Memory B cell (primary cell): ENCODE measurements at places on chromosomes 11 and 22.
A peak's percentile ranks its signal among the peaks of the same experiment; 100 is the strongest.

DNA sequence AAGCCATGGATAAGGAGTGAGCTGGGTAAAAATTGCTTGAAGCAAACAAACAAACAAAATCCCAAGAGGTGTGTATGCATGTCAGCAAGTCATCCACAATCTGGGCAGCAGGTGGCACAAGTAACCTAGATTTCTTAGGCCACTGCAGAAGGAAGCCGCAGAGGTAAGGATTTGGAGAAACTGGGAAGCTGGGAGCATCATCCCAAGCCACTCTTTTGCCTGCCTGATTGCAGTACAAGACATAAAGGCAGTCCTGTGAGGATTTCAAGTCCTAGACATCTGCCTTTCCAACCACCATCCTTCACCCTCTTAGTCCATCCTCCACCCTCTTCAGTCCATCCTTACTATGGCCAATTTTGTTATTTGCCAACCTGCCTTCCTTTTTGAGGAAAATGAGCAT lies 67.2 kb upstream of the BMAL1 start:
- H3K4me3 ChIP-seq = no peak overlapping the region
- peaks cover 7% of the 10 kb centered on the region for H3K4me1 ChIP-seq
- DNase-seq = no peak
- H3K27me3 ChIP-seq = peaks cover 11% of the 10 kb centered on the region
- H3K36me3 ChIP-seq = no peaks in the 10 kb centered on the region

DNA sequence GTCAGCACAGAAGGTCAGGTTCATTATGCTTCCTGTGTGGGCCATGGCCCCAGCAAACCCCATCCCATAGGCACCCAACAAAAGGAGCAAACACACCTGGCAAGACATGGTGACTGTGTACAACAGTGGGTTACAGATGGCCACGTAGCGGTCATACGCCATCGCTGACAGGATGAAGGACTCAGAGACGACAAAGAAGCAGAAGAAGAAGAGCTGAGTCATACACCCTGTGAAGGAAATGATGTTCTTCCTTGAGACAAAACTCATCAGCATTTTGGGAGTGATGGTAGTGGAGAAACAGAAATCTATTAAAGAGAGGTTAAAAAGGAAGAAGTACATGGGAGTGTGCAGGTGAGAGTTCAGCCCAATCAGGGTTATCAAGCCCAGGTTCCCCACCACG lies 309 bp downstream of the OR8B12 start:
- H3K4me3 ChIP-seq = no peak overlapping the region
- DNase-seq = no peak
- H3K4me1 ChIP-seq = no peaks in the 10 kb centered on the region
- no peaks in the 10 kb centered on the region for H3K36me3 ChIP-seq

GRCh38 chr22:42603427-42603826 lies 11.3 kb downstream of the POLDIP3 start:
- H3K4me3 ChIP-seq = no peak overlapping the region
- peaks cover 8% of the 10 kb centered on the region for H3K4me1 ChIP-seq
- H3K27ac ChIP-seq = peak overlapping the region; percentile 38

- peaks cover 8% of the 10 kb centered on the region for H3K27me3 ChIP-seq
- no peak for DNase-seq
- H3K4me1 ChIP-seq = no peaks in the 10 kb centered on the region
- no peaks in the 10 kb centered on the region for H3K36me3 ChIP-seq
- H3K4me3 ChIP-seq = no peak overlapping the region
Observed at GRCh38 chr11:134459246-134460061, 47.4 kb upstream of the B3GAT1 start.

DNA sequence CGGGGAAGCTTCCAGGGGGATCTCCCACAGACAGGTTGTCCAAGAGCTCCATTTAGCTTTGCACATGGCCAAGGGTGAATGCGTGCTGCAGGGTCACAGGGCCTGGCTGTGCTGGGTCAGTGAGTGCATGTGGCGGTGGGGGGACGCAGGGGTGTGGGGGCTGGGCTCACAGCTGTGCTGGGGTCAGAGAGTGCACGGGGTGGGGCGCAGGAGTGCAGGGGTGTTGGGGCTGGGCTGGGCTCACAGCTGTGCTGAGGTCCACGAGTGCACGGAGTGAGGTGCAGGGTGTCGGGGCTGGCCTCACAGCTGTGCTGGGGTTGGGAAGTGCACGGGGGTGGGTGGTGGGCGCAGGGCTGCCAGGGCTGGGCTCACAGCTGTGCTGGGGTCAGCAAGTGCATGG lies 557.7 kb downstream of the BRD1 start:
- no peak overlapping the region for H3K4me3 ChIP-seq
- no peak for DNase-seq
- no peaks in the 10 kb centered on the region for H3K4me1 ChIP-seq
- peaks cover 13% of the 10 kb centered on the region for H3K27me3 ChIP-seq
- no peak overlapping the region for H3K27ac ChIP-seq

DNA sequence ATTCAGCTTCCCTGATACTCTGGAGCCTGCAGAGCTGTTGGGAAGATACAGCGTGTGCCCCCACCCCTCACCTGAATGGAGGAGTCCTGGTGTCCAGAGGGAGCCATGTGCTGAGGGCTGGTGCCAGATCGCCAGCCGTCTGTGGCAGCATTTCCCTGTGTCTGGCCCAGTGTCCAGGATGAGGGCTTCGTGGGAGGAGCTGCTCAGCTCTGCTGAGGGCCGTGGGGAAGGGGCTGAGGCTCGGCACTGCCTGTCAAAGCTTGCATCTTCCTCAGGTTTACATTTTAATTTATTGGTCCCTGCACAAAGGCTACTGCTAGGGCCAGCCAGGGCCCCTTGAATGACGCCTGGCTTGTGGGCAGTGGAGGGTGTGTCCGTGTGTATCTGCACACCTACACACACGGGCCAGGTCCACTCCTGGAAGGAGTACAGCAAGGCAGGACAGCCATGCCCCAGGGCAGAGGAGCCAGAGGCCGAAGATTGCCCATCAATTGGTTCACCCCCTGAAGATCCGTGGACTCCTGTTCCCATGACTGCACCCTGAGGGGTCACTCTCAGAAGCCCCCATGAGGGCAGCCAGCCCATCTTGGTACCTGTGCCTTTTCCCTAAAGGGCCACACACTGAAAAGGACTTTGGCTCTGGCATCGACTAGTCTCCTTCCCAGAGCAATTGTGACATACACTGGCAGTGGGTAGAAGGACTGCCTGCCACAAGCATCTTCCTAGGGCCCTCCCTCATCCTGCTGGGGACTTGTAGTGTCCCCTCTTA lies 107.7 kb upstream of the PARVA start:
- no peak for DNase-seq
- no peak overlapping the region for H3K27ac ChIP-seq
- H3K4me1 ChIP-seq = no peaks in the 10 kb centered on the region
- H3K4me3 ChIP-seq = no peak overlapping the region

DNA sequence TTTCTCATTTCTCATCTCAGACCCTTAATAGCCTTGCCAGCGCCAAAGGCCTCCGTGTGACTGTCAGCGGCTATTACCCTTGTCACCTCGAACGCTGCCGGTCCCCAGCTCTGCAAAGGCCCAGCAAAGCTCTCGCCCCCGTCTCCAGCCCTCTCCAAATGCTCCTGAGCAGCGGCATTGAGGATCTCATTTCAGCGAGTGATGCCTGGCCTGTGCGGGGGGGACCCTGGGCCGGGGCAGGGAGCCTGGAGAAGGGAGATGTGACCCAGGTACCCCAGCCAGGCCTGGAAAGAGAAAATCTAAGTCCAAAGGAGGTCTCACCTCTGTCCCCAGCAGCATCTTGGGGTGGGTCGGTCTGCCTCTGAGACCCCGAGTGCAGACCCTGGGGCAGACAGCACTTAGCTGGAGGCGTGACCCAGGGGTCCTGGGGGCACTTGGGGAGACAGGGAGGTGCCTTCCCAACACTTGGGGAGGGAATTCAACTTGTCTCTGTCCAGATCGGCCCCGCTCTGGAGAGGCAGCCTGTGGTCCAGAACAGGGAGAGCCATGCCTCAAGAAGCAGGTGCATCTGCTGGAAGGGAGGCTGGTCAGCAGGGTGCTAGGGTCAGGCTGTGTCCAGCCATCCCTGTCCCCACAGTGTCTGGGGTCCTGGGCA lies 521.3 kb downstream of the TBC1D22A start:
- no peak overlapping the region for H3K27ac ChIP-seq
- DNase-seq = no peak
- H3K4me1 ChIP-seq = no peaks in the 10 kb centered on the region
- no peak overlapping the region for H3K4me3 ChIP-seq
- peaks cover 9% of the 10 kb centered on the region for H3K27me3 ChIP-seq

GRCh38 chr22:45974498-45974897 lies 2.5 kb downstream of the WNT7B start:
- no peak overlapping the region for H3K27ac ChIP-seq
- H3K4me3 ChIP-seq = no peak overlapping the region
- H3K36me3 ChIP-seq = no peaks in the 10 kb centered on the region
- H3K4me1 ChIP-seq = peaks cover 9% of the 10 kb centered on the region

GRCh38 chr11:95301474-95301873 lies 70.5 kb upstream of the SESN3 start:
- no peak overlapping the region for H3K4me3 ChIP-seq
- no peaks in the 10 kb centered on the region for H3K36me3 ChIP-seq
- peaks cover 25% of the 10 kb centered on the region for H3K4me1 ChIP-seq
- no peak for DNase-seq
- no peak overlapping the region for H3K27ac ChIP-seq

- no peak for DNase-seq
- peaks cover 8% of the 10 kb centered on the region for H3K27me3 ChIP-seq
- H3K36me3 ChIP-seq = no peaks in the 10 kb centered on the region
- no peaks in the 10 kb centered on the region for H3K4me1 ChIP-seq
Observed at GRCh38 chr11:76752321-76753143, 30.6 kb upstream of the TSKU start.

- no peak for DNase-seq
- H3K27me3 ChIP-seq = peaks cover 11% of the 10 kb centered on the region
- peaks cover 2% of the 10 kb centered on the region for H3K36me3 ChIP-seq
- H3K4me1 ChIP-seq = peaks cover 3% of the 10 kb centered on the region
- no peak overlapping the region for H3K27ac ChIP-seq
Observed at GRCh38 chr22:48043581-48043980, 1281.1 kb downstream of the TBC1D22A start.

GRCh38 chr11:2732940-2733628 lies 33.3 kb upstream of the KCNQ1OT1 start:
- H3K4me3 ChIP-seq = no peak overlapping the region
- peaks cover 5% of the 10 kb centered on the region for H3K36me3 ChIP-seq
- H3K27ac ChIP-seq = no peak overlapping the region

DNA sequence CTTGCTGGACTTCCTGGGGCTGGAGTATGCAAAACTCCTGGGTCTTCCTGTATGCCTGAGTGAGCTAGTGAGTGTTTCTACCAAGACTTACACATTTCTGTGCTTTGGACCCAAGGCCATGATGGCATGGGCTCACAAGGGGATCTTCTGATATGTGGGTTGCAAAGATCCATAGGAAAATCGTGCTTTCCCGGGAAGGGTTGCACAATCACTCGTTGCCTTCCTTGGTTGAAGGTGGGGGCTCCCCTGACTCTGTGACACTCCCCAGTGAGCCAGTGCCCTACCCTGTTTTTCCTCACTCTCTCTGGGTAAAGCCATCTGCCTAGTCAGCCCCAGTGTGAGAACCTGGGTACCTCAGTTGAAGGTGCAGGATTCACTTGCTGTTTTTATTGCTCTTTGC lies 114.0 kb upstream of the CCDC179 start:
- no peak overlapping the region for H3K4me3 ChIP-seq
- peaks cover 6% of the 10 kb centered on the region for H3K27me3 ChIP-seq
- no peak for DNase-seq

- no peak overlapping the region for H3K4me3 ChIP-seq
- H3K36me3 ChIP-seq = peaks cover 6% of the 10 kb centered on the region
- H3K4me1 ChIP-seq = peaks cover 7% of the 10 kb centered on the region
Observed at GRCh38 chr11:1341928-1342524, 32.6 kb upstream of the TOLLIP start.

GRCh38 chr11:66904055-66904454 lies 47.2 kb downstream of the LRFN4 start:
- DNase-seq = no peak
- H3K27ac ChIP-seq = no peak overlapping the region
- H3K4me1 ChIP-seq = no peaks in the 10 kb centered on the region
- no peak overlapping the region for H3K4me3 ChIP-seq
- H3K27me3 ChIP-seq = peaks cover 22% of the 10 kb centered on the region

- H3K27me3 ChIP-seq = no peaks in the 10 kb centered on the region
- no peak overlapping the region for H3K4me3 ChIP-seq
- H3K36me3 ChIP-seq = peaks cover 34% of the 10 kb centered on the region
- no peak overlapping the region for H3K27ac ChIP-seq
- no peak for DNase-seq
Observed at GRCh38 chr22:29747832-29748231, 19.0 kb downstream of the ZMAT5 start.

DNA sequence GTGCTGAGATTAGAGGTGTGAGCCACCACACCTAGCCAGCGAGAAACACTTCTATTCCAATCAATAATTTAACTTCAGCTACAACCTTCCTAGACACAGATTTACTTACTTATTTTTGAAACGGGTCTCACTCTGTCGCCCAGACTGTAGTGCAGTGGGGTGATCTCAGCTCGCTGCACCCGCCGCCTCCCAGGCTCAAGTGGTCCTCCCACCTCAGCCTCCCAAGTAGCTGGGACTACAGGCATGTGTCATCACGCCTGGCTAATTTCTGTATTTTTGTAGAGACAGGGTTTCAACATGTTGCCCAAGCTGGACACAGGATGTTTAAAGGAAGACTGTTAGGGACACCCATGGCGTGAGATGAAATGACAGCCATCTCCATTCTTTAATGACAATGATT lies 61.3 kb downstream of the MICAL3 start:
- H3K27ac ChIP-seq = peak overlapping the region; percentile 53
- no peaks in the 10 kb centered on the region for H3K27me3 ChIP-seq
- no peak overlapping the region for H3K4me3 ChIP-seq
- peaks cover 59% of the 10 kb centered on the region for H3K4me1 ChIP-seq

DNA sequence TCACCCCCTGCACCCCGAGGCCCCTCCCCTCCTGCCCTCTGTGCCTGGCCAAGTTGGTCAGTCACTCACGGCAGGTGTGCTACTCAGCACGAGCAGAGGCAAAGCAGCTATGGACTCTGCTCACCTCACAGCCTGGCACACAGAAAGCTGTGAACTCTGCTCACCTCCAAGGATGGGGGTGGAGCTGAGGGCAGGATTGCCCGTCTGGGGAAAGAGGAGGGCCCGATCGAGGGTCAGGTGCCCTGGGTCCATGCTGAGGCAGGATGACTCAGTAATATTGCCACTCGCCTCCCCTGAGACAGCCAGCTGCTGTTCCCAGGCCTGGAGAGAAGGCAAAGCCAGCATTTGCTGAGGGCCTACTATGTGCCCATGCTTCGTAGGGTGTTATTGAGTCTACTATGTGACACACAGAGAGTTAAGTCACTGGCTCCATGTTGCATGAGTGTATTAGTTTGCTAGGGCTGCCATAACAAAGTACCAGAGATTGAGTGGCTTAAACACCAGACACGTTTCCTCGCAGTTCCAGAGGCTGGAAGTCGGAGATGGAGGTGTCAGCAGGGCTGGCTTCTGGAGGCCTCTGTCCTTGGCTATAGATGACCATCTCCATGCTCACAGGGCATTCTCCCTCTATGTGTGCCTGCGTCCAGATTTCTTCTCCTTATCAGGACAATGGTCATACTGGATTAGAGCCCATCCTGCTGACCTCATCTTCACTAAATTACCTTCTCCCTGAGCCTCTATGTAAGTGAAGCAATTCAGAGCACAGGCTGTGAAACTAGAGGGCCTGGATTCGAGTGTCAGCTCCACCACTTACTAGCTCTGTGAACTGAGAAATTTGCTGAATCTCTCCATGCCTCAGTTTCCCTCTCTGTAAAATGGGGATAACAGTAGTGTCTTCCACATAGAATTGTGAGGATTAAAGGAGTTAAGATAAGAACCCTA lies 13.2 kb upstream of the TSKU start:
- no peak for DNase-seq
- no peak overlapping the region for H3K4me3 ChIP-seq
- H3K36me3 ChIP-seq = no peaks in the 10 kb centered on the region
- H3K27ac ChIP-seq = no peak overlapping the region
- H3K4me1 ChIP-seq = peaks cover 6% of the 10 kb centered on the region
- peaks cover 16% of the 10 kb centered on the region for H3K27me3 ChIP-seq
